Cortex of kidney (tissue), 1 donor: ENCODE measurements at places on chromosomes 6 and 20.

GRCh38 chr6:159594750-159595117, 98.3 kb downstream of the SOD2 start:
- no peak for DNase-seq

DNA sequence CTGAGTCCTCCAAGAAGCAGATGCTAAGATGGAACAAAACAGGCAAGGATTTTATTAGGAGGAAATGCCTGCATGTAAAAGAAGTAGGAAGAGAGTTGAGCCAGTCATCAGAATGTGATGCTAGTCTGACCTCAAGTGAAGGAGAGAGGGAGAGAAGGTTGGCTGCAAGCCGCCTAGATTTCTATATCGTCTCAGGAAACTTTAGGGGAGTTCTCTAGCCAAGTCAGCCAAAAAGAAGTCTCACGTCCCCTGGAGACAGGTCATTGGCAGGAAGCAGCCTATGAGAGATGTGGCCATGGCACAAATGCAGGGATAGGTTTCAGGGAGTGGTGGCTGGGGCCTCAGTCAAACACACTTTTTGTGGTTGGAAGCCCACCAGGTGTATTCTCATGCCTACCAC, 378.0 kb downstream of the CD109 start:
- DNase-seq, result no peak

DNA sequence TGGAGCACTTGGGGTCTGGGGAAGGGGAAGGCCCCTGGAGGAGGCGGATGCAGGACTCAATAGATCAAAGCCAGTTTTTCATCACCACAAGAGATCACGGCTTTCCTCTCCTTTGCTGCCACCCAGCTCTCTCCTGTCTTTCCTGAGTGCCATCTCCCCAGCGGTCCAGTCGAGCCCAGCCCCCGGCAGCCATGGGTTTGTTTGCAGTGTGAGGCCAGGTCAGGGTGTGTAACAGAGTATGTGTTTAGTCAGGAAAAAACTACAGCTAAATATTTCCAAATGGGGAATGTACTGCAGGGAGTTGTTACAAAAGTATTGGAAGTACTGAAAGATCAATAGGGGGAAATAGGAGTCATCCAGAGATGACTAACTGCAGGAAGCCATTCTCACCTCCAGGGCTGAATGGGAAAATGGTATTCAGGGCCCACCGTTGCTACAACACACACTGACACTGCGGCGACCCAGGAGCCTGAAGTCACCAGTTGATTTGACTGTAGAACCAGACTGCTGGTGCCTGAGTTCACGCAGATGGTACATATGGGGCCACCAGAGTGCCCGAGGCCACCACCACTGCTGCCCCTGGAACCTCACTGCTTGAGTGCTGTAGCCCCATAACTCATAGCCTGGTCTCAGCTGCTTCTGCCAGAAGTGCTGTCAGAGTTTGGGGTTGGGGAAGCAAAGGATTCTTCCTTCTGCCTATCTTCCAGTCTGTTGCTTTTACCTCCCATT, 23.6 kb upstream of the FANCE start:
- no peak for DNase-seq

GRCh38 chr6:105560611-105561066, 157.8 kb upstream of the PREP start:
- DNase-seq, result no peak

- no peak for DNase-seq
Observed at GRCh38 chr6:31087494-31088089, 24.8 kb downstream of the C6orf15 start.

GRCh38 chr6:107542192-107542668, 52.3 kb downstream of the SOBP start:
- no peak for DNase-seq

DNA sequence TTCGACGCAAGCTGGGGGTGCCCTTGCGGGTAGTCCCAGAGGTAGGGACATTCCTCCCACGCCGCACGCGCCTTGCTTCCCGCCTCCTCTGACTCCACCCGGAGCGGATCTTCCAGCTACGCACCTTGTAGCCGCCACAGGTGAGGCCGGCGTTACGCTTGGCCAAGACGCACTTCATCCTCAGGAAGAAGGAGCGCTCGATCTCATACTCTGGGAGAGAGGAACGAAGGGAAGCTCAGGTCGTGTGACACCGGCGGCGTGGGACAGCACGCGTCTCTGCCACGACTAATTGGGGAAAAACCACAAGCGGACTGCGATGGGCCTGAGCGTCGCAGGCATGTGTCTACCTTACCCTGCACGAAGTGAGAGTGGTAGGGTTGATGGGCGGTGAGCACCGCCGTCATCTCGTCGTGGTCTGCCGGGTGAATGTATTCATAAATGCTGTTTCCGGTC, 15.5 kb downstream of the SIM1 start:
- DNase-seq, result no peak

DNA sequence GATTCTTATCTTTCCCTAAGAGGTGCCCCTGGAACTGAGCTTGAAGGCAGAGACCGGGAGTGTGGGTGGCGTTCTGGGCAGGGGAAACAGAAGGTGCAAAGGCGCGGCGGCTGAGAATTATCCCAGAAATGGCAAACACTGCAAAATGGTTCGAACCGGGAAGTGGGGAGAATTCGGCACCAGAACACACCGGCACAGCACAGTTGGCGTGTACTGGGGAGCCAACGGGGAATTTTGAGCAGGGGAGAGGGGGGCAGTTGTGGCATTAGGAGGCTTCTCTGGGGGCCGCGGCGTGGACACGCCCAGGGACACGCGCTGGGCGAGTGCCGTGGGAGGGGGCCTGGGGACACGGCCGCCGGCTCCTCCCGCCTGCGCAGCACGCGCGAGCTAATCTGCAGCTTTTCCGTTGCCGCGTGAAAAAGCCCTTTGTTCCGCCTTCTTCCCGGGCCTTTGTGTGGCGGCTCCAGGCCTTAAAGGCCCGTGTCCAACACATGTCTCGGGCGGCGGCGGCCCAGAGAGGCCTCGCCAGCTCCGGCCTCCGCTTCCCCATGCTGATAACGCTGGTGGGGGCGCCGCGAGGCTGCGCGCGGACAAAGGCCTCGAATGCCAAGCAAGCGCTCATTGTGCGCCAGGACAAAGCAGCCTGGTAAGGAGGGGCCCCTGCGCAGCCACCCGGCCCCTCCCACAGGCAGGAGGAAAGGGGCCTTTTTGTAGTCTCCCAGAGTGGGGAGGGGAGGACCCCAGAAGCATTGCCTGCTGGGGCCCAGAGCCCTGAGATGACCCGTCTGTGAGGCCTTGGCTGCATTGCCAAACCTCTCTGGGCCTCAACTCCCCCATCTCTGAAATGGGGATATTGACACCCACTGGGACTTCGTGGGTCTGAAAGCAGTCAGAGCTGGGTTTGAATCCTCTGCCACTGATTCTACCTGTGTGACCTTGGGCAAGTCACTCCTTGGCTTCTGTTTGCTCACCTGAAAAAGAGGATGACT, 82.8 kb downstream of the CD40 start:
- no peak for DNase-seq

DNA sequence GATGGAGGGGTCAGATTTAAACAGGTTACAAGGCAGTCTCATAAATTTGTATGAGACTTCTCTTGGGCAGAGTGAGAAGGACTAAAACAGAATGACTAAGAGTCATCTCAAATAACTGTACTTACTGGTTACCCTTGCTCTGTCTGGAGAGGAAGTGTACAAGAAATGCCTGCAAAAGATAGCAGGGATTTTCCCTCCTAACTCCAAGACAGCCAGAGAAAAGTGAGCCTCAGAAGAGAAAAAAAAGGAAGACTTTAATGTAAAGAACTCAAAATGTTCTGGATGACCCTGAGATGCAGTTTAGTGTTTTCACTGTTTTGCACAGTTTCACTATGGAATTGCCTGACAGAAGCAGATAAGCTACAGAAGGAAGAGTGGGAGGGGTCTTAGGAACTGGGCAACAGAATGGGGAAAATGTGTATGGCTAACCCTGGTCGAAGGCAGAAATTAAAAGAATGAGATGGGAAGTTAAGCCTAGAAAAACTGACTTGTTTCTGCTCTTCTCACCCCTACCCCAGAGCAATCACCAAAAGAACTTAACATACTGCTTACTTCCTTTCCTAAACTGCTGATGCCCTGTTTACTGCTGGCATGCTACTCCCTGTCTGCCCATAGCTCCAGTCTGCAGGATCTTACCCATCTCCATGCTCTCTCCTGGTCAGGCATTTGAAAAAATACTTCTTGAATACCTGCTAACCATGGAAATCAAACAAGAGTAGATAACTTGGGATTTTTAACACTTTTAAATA, 98.1 kb upstream of the MARCKS start:
- DNase-seq, result no peak

DNA sequence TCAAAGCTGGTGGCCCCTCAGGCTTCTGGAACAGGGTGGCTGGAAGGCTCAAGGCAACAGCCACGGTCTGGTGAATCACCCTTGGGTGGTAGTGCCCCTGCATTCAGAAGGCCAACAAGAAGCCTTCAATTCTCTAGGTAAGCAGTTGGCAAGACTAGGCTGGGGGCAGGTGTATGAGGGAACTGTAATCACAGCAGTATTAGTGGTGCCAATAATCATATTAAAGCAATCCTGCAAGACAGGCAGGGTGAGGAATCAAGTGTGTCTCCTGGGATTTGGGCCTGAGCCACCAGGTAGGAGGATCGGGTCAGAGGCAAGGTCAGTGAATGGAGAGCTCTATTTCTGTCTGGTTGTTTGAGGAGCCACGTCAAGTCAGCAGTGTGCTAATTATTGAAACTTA, 24.9 kb upstream of the SCUBE3 start:
- DNase-seq, result no peak

DNA sequence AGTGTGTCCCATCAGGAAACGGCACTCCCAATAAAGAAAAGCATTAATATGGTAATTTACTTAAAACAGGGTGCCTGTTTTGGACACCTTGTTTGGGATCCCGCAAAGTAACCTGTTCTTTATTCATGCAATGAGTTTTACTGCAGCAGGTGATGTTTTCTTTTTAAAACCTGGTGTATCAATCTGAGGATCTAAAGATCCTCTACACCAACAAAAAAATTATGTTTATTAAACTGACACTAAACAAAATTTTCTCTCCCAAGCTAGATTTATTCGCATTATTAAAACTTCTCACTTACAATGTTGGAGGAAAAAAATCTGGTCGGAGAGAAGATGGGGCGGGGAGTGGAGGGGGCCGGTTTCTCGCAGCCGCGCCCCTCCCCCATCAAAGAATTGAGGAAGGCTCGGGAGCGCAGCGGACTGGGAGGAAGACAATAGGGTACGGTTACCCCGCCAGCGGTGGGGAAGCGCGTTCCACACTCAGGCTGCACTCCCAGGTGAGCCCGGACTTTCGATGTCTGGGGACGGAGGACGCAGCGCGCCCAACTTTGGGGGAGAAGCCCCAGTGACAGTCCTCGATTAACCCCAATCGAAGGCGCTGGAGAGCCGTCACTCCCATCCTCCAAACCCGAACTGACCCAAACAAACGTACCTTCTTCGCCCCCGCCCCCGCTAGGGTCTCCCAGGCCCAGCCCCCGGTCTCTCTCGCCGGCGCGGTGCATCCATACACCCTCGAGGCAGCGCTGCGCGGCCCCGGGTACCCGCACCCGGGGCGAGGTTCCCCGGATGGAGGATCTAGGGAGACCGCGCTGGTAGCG, 1.3 kb downstream of the CD24 start:
- no peak for DNase-seq
